ENCODE measurements at places on chromosomes 7 and 10. TPM values are rescaled to one million over a fixed set of nuclear protein-coding genes. Genes with fewer than 3 reads are reported as not detected.

EGFR gene
- 11.3 TPM for polyA plus RNA-seq

GPRIN2 gene
- 0.54 TPM for polyA plus RNA-seq

USP6NL gene
- polyA plus RNA-seq = 3.8 TPM

CCM2 gene
- 41.5 TPM for polyA plus RNA-seq

Measured in aorta (tissue), 5 donors.